ENCODE measurements at places on chromosomes 1 and 21.

- no peak for DNase-seq
Measured at GRCh38 chr1:217091561-217091960, 368.3 kb upstream of the ESRRG start.

DNA sequence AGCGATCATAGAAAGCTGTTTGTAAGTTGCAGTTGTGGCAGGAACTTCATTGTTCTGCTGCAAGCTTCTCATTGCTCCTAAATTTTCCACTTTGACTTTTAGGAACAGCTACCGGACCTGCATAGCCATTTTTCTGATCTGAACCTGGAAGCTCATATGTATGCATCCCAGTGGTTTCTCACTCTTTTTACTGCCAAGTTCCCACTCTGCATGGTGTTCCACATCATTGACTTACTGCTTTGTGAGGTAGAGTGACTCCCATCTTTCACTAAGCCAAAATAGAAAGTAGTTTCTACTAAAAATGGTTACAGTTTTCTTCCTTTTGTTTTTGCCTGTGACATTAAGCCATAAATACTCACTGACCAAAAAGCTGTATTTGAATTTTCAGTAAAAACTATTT, 254.2 kb downstream of the GPR52 start:
- no peak for DNase-seq

GRCh38 chr1:211281320-211282022, 22.3 kb downstream of the RCOR3 start:
- DNase-seq: no peak

DNA sequence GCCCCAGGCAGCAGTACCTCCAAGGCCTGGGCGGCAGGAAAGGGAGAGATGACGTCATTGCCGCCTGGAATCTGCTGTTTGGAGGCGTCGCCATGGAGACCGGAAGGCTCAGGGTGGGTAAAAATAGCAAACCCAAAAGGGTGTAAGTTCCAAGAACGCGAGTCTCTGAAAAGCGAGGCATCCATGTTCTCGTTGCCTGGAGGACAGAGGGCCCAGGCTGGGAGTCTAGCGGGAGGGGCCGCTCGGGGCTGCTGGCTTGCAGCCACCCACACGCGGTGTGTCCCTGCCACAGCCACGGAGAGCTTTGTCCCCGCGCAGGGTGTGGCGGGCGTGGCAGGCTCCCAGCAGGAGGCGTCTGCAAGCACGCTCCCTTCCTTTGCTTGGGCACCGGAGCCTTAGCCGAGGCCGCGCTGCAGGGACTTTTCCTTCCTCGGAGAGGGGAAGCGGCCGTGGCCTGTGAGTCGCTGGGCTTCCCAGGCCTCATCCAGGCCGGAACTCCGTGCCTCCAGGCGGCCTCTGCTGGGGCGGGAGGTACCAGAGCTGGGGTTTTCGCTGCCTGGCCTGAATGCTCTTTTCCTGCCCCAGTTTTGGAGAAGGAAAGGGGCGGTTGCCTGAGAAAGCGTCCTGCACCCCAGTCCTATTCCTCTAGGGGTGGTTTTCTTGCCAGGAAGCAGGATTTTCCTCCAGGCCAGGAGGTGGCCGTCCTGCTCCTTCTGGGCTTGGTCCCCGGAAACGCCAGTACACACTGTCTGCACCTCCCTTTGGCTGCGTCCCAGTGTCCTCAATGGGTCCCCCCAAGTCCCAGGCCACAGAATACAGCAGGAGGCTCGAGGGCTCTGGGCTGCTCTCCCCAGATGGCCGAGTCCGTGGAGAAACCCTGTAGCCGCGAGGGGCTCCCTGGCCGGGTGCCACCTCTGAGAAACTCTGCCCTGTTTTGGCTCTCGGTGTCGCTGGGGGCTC, 15.3 kb upstream of the SKI start:
- DNase-seq: peak; percentile 88

DNA sequence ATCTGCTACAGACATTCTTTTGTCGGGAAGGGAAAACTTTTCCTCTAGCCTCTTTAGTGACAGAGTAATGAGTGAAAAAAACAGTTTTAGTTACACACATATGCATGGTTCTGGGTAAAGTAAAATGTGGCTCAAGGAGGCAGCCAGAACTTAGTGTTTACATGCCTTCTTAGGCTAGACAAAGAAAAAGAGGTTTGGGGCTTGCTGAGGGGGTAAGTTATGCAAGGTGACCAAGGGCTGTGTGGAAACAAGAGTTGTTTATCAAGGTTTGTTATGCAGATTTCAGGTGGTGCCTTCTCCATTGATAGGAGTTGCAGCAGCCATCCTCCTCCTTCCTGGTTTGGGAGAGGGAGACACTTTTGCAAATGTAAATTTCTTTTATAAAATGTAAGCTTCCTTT, 66.5 kb upstream of the RAB3GAP2 start:
- DNase-seq: no peak

DNA sequence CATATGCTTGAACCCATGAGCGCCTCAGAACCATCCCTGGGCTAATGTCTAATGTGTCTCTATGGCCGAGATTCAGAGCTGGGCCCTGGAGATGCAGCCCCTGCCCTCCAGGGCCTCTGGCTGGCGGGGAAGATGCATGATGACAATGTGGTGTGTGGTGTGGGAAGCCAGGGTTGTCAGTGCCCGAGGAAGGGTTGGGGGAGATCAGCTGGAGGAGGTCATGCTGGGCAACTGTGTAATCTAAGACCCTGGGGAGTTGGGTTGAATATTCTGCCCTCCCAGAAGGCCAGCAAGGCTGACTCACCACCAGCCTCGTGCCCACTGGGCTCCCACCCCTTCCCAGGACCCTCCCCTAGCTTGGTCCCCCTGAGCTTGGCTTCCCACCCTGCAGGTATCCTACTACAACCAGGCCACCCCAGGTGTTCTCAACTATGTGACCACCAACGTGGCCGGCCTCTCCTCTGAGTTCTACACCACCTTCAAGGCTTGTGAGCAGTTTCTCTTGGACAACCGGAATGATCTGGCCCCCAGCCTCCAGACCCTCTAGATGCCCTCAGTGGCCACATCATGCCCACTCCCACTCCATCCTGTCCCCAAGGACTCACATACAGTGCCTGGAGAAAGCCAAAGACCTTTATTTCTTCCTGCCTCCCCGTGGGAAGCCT, 14.6 kb downstream of the FAM151A start:
- DNase-seq: no peak

GRCh38 chr1:201016211-201016651, 7.3 kb downstream of the KIF21B start:
- peak; percentile 18 for DNase-seq

DNA sequence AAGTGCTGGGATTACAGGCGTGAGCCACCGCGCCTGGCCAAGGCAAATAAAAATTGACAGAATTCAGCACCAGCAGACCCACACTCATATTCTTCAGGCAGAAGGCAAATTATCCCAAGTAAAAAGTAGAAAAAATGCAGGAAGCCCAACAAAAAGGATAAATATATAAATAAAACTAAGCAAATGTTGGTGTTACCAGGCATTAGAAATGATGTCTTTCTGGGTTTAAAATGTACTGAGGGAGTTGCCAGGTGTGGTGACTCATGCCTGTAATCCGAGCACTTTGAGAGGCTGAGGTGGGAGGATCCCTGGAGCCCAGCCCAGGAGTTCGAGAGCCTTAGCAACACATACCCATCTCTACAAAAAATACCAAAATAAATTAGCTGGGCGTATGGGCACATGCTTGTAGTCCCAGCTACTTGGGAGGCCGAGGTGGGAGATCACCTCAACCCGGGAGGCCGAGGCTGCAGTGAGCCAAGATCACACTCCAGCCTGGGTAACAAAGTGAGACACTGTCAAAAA, 6.3 kb downstream of the INTS11 start:
- no peak for DNase-seq

GRCh38 chr1:111624382-111624781, 4.8 kb downstream of the RAP1A start:
- DNase-seq: no peak

- DNase-seq: no peak
Measured at GRCh38 chr1:40245686-40246085, 2.1 kb upstream of the TMCO2 start.

DNA sequence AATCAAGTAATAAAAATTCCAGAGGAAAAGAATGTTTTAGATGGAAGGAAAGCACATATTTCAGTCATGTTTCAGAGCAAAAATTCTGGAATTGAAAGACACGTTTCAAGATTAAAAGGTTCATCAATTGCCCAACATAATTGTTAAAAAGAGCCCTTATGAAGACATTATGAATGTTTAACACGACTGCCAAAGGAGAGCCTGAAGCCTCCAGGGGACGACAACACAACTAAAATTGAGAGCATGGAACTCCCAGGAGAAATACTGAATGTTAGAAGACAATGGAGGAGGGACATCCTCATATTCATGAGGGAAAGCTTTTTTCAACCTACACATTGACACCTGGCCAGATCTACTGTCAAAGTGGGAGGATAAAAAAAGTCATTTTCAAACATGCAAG, 16.0 kb downstream of the OR2T11 start:
- peak; percentile 18 for DNase-seq

GRCh38 chr1:245256528-245256927, 101.7 kb downstream of the KIF26B start:
- DNase-seq: no peak

DNA sequence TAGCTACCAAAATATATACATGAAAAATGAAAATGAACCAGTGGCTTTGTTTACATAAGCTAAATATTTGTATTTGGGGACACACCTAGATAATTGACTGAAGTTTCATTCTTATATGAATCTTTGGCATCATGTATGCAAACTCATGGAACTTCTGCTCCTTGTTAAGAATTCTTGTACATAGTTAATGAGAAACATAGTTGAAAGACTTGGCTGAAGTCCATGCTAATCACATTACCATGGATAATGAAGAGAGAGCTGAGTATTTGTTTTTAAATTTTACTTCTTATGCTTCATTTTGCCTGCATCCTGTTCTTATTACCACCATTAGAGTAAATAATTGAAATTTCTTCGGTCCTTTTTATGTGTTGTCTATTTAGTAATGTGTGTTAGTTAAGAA, 108.8 kb downstream of the LRRC53 start:
- no peak for DNase-seq

DNA sequence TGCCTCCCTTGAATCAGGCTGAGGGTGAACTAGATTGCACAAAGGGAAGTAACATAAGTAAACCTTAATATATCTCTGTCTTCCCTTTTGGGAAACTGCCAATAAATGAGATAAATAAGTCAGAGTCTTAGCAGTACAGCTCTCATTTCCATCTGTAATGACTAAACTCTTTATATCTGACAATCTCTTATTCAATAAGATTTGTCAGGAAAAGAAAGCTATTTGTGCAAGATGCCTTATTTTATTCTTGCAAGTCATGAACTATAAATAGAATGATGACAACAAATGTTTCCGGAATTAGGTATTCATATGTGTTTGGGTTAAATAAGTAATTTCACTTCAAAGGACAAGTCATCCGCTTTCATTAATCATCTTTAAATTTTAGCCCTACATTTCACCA, 229.2 kb downstream of the PTGER3 start:
- no peak for DNase-seq

DNA sequence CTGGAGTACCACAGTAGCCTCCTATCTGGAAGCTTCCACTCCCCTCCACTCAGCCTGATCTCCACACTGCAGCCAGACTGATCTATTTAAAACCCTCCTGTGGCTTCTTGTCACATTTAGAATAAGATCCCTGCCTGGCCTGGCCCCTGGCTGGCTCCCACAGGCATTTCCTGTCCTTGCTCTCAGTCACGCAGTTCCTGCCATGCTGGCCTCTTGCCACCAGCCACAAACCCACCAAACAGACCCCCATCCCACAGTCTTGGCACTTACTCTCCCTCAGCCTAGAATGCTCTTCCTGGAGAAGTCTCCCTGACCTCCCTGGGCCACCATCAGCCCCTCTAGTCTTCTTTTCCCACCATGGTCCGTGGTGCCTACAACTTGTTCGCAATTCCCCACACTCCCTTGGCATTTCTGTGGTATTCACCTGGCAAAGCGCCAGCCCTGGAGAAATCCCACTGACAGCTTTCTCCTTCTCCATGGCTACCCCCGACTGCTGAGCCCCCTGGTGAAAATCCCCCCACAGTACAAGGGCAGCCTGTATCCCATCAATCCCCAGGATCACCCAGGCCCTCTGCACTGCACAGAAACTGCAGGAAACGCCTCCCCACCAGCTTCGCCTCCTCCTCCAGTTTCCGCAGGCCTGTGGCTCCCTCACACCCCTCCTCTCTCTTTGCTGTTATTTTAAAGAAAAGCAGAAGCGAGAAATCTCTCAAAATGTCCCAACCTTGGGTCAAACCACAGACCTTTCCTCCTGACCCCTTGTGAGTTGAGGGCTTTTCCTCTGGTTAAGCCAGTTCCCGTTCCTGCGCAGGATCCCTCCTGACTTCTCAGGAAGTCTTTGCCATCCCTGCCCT, 94.5 kb downstream of the SYT2 start:
- no peak for DNase-seq

DNA sequence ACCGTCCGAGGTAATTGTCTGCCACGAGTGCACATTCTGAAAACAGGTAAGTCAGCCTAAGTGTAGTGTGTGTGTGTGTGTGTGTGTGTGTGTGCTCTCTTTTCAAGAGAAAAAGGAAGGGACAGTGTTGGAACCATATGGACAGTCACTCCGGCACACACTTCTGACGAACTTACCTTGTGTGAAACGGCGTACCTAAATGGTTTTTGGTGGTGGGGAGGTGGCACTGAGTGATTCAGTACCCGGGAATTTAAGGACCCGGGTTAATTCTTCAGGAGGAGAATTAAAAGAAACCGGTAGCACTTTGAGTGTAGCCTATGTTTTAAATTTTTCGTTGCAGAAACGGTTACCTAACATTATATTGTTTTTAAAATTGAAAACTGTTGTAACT, 286 bp downstream of the ODR4 start:
- DNase-seq: no peak

- DNase-seq: no peak
Measured at GRCh38 chr1:16237343-16237830, 404 bp upstream of the CPLANE2 start.

DNA sequence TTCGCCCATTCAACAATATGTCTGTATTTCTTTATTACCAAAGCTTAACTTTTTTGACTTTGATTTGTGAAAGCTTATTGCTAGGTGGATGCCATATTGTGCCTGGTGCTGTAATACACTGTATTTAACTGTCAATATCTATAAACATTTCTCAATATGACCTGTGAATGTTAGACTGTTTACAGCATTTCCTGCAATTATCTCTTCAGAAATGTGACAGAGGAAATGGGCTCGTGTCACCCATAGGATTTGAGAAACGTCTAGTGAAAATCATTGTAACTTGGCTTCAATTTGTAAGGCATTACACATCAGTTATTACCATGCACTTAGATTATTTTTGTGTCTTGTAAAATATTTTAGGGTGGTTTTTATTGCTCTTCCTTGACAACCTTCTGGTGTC, 237.8 kb upstream of the ADGRL2 start:
- DNase-seq: no peak

DNA sequence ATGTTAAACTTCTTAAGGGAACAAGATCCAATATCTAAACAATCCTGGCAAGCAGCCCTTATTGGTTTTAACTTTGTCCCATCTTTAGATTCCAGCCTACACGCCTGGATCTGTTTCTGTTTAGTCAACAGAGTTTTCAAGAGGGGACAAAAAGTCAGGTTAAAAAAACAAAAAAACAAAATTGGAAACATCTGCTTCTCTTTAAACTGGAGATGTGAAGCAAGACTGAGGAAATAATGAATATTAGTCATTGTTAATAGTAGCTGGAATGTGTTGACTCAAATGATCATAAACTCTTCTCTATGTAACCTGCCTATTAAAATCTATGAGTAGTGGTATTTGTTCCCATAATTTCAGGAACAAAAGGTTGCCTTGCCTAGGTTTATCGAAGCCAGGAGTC, 55.0 kb downstream of the NID1 start:
- DNase-seq: peak; percentile 51

GRCh38 chr1:89734442-89734841, 86.4 kb upstream of the LRRC8D start:
- DNase-seq: no peak

- DNase-seq: no peak
Measured at GRCh38 chr1:77888081-77888780, at the start of gene NEXN. NEXN (plus strand) TSS chr1:77888624; CDS start chr1:77916107, 27,483 bp downstream.

- DNase-seq: no peak
Measured at GRCh38 chr1:39922251-39922688, 20.6 kb upstream of the MYCL start.

Measured in right renal pelvis (tissue), 4 donors.